Left forelimb (tissue), 1 donor: ENCODE measurements at places on chromosomes 6 and 20.

DNA sequence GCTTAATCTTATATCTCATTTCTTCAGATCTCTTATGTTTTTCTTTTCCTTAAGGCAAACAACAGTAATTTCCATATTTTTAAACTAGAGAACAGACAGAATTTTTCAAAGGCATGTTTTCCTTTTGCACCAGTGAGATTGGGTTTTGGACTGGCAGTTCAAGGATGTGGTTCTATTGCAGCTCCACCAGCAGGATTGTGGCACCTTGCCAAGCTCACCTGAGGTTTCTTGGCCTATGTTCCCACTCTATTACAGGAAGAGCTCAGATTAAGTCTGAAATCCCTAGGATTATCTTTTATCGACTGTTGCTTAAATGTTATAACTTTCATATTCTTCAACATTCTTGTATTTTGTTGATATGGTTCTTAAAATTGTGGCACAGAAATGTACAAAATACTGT lies 218.9 kb downstream of the PLCB4 start:
- DNase-seq: no peak

GRCh38 chr20:12207875-12208274 lies 290.2 kb downstream of the BTBD3 start:
- no peak for DNase-seq

GRCh38 chr20:2032168-2032567 lies 38.3 kb upstream of the PDYN start:
- DNase-seq: no peak

DNA sequence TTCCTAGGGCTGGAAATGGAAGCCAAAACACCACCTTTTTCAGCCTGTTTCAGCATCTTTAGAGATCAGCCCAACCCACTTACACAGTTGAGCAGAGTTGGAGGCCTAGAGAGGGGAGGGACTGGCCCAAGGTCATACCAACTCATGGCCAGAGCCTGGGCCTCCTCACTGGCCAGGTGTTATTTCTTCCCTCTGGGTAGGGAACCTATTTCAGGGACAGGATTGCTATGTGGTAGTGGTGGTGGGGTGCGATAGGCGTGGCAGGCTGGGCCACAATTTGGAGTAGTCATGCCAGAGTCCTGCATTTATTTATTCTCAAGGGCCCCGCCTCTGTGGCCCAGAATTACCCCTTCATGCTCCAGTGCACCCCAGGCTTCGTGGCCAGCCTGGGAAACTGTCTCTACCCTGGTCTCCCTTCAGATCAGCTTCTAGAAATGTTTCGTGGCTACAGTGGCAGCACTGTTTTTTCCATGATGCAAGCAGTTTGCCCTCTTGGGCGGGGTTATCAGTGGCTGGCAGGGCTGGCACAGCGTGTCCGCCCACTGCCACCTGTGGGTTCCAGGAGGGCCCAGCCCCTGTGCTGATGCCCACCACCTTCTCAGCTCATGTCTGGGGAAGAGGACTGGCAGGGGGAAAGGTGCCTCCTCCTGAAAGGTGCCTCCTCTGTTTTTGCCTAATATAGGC lies 6.2 kb downstream of the VEGFA start:
- DNase-seq: no peak

DNA sequence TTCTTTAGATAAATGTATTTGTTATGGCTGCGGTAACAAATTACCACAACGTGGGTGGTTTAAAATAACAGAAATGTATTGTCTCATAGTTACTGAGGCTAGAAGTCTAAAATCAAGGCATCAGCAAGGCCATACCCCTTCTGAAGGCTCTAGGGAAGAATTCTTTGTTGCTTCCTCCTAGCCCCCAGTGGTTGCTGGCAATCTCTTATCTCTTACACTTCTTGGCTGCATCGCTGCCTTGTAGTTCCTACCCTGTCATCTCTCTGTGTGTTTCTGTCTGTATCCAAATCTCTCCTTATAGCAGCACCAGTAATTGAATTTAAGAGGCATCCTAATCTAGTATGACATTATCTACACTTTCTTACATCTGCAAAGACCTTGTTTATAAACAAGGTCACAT lies 534.7 kb downstream of the PHF3 start:
- DNase-seq: no peak

DNA sequence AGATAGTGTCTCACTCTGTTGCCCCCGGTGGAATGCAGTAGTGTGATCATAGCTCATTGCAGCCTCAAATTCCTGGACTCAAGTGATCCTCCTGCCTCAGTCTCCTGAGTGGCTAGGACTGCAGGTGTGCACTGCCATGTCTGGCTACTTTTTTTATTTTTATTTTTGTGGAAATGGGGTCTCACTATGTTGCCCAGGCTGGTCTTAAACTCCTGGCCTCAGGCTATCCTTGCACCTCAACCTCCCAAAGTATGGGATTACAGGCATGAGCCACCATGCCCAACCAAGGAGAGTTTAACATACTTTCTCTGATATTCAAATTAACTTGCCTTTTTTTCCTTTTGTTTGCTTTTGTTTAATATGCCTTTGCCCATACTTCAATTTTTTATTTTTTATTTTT lies 10.4 kb upstream of the ACTR5 start:
- DNase-seq: no peak

- DNase-seq: no peak
Observed at GRCh38 chr20:35320396-35321126, 28.3 kb upstream of the FAM83C start.

- no peak for DNase-seq
Observed at GRCh38 chr6:137402143-137402680, 92.0 kb downstream of the OLIG3 start.

- DNase-seq: no peak
Observed at GRCh38 chr20:22716821-22717351, 132.5 kb upstream of the FOXA2 start.

DNA sequence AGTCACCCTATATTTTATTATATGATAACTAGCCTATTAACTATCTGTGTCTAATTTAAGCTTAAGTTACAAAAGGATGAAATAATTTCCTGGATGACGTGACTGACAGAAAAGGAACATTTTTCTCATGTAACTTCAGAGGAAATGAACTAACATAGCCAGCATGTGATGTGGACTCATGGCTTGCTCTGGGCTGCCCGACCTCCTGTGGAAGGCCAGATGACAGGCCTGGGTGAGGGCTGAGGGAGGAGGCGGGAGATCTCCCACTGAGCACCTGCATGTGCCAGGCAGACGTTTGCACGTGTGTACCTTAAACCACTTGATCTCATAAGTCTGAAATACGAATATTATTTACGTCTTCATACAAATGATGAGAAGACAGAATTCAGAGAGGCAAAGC lies 321.1 kb downstream of the SYNE1 start:
- no peak for DNase-seq

DNA sequence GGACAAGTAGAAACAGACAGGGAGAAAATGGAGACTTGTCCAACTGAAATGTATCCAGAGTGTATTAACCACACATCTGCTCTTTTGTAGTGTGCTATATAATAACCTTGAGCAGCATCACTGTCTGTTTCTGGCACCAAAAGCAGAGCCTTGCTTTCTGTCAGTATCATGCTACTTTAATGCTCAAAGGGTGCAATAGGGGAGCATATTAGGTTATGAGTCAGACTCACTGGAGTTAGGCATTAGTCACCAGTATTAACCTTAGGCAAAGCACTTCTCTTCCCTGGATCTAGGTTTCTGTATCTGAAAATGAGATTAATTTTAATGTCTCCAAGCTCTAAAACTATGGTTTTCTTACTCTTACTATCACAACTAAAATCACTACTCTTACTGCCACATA lies 280.1 kb downstream of the TFAP2B start:
- no peak for DNase-seq

DNA sequence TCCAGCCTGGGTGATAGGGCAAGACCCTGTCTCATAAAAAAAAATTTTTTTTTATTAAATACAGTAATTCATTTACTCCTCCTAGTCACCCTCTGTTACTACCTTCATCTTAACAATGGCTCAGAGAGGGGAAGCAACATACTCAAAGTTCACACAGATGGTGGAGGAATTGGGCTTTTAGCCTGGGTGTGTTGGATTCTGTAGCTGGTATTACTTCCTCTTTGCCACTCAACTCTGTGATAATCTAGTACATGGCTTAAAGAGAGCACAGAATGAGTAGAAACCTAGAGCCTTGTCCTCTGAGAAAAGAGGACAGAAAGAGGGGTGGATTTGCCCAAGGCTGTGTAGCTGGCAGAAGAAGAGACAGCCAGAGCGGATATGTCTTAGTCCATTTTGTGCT lies 96.6 kb downstream of the DLGAP4 start:
- DNase-seq: no peak

DNA sequence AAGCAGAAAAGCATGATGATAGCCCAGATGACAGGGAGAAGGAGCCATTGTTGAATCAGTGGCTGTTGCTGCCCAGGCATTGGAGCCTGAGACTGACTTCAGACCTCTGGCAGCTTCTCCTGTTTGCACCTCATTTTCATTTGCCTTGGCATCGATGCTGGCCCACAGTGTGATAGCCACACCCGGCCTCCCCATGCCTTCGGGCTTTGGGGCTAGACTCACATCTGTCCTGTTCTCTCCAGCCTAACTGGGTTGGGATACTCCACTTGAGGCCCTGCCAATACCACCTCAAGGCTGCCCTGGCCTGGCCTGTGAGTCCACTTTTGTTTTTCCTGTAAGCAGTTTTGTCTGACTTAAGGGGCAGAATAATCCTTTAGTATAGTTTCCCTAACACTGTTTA lies 140.4 kb downstream of the UST start:
- no peak for DNase-seq

DNA sequence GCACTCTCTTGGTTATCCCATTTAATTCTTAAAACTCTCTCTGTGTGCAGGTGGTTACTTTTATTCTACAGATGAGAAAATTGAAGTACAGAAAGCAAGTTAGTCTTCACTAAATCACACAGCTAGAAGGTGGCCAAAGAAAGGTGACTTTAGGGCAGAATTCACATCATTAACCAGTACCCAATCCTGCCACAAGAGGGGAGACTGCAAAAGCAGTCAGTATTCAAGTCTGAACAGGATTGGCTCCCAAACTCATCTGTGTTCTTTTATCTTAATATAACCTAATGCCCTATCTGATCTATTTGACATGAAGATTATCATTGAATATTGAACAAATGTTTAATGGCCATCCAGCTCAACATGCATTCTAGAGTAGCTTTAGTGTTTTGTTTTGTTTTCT lies 225.3 kb upstream of the FAM83B start:
- no peak for DNase-seq

DNA sequence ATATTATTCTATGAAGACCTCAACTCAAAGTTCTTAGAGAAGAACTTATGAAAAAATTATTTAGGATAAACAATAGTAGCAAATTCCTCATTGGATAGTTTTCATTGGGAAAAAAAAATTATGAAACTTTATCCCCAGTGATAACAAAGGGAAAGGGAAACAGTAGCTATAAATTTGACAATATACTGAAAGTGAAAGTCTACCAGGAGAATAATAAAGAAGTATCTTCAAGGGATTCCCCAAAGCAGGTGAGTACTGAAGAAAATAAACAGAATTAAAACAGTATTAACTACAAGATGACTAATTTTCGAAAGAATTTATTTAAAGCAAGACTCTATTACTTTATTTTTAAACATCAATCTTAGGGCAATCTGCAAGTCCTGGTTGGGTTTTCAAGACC lies 56.4 kb downstream of the REPS1 start:
- DNase-seq: no peak

- DNase-seq: no peak
Observed at GRCh38 chr20:60249436-60249835, 291.2 kb downstream of the CDH26 start.

DNA sequence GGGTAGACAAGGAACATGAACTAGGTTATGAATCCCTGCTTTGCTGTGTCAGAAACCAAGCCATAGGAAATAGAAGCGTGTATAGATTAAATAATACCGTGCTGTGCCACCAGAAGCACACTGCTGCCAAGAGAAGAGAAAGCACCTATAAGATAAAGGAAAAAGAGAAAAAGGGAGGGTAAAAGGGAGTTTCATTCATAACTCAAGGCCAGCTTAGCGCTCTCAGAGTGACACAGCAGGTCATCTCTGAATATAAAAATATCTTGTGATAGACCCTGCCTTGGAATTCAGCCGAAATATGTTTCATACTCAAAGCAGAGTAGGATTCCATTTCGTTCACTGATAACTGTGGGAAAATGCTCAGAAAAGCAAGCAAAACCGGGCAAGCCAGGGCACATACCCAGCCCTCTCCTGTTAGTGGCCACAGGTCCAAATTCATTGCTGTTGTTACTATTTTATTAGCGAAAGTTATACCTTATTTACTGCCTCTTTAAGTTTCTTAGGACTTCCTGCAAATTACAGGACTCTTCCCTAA lies 8.7 kb downstream of the JAG1 start:
- DNase-seq: no peak

DNA sequence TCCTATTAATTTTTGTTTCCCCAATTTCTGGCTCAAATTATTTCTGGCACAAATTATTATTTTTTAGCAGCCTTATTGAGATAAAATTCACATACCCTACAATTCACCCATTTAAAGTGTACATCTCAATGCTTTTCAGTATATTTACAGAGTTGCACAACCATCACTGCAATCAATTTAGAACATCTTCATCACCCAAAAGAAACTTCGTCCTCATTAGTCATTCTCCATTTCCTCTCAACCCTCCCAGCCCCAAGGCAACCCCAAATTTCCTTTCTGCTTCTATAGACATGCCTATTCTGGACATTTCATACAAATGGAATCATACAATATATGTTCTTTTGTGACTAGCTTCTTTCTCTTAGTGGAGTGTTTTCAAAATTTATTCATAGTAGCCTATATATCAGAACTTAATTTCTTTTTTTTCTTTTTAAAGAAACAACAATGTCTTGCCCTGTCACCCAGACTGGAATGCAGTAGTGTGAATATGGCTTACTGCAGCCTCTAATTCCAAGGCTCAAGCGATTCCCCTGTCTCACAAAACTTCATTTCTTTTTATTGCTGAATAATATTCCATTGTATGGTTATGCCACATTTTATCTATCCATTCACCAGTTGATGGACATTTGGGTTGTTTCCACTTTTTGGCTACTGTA lies 84.5 kb downstream of the DNAH8 start:
- DNase-seq: no peak

- no peak for DNase-seq
Observed at GRCh38 chr20:32233286-32233685, 25.6 kb downstream of the POFUT1 start.
